NCI-H1930 (cell line): ENCODE measurements at places on chromosomes 5 and 9.

GRCh38 chr9:6566409-6567139 lies 79.0 kb downstream of the GLDC start:
- DNase-seq: no peak

GRCh38 chr5:174503461-174504265 lies 220.7 kb upstream of the MSX2 start:
- peak; percentile 56 for DNase-seq

DNA sequence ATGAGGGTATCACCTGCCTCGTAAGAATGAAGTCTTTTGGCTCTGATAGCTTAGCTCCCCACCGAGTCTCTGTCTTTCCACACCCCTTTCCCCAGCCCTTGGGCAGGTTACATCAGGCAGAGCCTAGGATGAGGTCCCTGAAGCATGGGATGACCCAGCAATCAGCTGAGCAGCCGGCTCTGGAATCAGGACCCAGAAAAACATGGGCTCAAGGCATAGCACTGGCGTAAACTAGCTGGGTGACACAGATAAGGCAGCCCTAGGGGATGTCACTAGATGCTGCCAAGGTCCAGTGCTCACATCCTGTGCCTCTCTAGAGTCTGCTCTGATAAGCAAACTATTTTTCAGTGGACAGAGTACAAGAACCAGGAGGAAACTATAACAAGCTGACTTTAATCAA lies 26.6 kb downstream of the IDNK start:
- DNase-seq: no peak

DNA sequence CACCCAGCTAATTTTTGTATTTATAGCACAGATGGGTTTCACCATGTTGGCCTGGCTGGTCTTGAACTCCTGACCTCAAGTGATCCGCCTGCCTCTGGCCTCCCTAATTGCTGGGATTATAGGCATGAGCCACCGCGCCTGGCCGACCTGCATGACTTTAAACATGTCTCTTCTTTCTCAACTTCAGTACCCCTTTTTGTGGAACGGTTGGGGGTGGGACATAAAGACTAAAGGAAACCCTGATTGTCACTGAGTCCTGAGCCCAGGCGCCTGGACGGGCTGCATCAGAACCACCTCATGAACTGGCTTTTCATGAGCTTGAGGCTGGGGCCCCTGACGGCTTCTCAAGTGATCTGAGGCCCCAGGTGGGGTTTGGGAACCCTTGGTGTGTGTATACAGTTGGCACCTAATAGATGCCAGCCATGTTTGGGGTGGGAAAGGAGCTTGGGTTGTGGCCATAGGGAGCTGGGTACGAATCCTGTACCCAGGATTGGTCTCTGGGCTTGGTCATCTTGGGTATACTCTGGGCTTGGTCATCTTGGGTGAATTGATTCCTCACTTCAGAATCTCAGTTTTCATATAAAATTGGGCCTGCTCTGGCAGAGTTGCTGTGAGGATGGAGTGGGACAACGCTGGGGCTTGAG lies 2.2 kb downstream of the GRK6 start:
- DNase-seq: no peak

- DNase-seq: no peak
Measured at GRCh38 chr5:126837906-126838539, 61.1 kb downstream of the LMNB1 start.

- DNase-seq: no peak
Measured at GRCh38 chr5:5192681-5193080, 52.6 kb downstream of the ADAMTS16 start.

GRCh38 chr5:78602400-78602799 lies 46.2 kb downstream of the LHFPL2 start:
- no peak for DNase-seq

GRCh38 chr5:92633176-92633575 lies 947.8 kb downstream of the NR2F1-AS1 start:
- no peak for DNase-seq

- no peak for DNase-seq
Measured at GRCh38 chr5:106116682-106117081, 1554.1 kb downstream of the EFNA5 start.

- DNase-seq: no peak
Measured at GRCh38 chr9:34591917-34592866, 2.7 kb upstream of the CNTFR start.

- no peak for DNase-seq
Measured at GRCh38 chr5:123964884-123965283, 452.9 kb downstream of the CSNK1G3 start.

- no peak for DNase-seq
Measured at GRCh38 chr5:1437876-1438559, 7.2 kb downstream of the SLC6A3 start.

- peak; percentile 53 for DNase-seq
Measured at GRCh38 chr9:1005043-1005667, 28.7 kb downstream of the DMRT3 start.

DNA sequence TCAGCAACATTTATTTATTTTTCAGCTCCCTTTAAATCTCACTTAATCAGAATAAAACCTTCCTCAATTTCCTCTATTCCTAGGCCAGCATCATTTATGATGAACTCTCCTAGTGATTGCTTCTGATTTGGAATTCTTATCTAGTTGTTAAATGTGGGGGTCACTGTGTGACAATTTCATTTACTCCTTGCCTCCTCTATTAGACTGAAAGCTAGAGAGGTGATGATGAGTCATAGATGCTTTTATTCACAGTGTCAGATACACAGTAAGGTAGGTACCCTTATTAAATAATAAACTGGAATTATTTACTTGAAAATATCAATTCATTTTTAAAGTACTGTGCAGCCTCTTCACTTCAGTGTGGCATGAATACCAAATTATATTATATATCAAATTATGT lies 960.6 kb downstream of the MAT2B start:
- DNase-seq: no peak

GRCh38 chr5:140038373-140038957 lies 4.6 kb downstream of the NRG2 start:
- DNase-seq: no peak

DNA sequence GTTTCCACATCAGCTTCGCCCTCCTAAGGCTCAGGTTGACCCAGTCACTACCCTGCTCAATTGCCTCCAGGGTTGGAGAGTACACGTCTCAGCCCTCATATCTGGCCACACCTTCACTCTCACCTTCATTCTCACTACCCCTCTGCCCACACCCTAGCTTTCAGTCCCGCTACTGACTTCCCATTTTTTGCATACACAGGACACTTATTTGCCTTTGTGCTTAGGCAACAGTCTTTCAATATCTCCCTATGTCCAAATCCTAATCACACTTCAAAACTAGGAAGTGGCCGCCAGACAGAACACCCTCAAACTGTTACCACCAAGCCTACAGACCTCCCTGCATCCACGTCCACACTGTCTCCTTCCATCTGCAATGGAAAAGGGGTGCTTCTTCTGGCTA lies 10.9 kb downstream of the MCTP1 start:
- DNase-seq: no peak
